ENCODE measurements at places on chromosomes 7 and 10.

DNA sequence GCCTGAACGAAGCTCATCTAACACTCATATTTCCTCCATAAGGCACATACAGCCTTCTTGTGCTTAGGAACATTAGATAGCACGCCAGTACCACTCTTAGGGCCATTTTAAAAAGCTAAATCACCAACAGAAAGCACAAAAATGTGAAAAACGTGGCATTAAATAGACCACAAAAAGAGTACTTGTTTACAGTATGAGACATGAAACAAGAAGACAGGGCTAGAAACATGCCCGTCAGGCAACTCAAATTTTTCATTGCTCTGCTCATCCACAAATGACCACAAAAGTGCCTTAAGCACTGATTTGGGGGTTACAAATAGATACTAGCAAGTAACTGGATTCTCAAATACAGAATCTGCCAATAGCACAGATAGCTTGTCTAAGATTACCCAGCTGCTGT is 67.8 kb downstream of the ELMO1 start:
- no peak for DNase-seq

DNA sequence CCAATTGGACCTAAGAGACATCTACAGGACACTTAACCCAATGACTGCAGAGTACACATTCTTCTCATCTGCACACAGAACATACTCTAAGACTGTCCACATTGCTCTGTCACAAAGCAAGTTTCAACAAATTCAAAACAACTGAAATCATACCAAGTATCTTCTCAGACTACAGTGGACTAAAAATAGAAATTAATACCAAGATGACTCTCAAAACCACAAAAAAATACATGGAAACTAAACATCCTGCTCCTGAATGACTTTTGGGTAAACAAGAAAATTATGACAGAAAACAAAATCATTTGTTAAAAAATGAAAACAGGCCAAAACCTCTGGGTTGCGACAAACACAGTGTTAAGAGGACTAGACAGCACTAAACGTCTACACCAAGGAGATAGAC is 24.5 kb downstream of the SNX13 start:
- no peak for DNase-seq

DNA sequence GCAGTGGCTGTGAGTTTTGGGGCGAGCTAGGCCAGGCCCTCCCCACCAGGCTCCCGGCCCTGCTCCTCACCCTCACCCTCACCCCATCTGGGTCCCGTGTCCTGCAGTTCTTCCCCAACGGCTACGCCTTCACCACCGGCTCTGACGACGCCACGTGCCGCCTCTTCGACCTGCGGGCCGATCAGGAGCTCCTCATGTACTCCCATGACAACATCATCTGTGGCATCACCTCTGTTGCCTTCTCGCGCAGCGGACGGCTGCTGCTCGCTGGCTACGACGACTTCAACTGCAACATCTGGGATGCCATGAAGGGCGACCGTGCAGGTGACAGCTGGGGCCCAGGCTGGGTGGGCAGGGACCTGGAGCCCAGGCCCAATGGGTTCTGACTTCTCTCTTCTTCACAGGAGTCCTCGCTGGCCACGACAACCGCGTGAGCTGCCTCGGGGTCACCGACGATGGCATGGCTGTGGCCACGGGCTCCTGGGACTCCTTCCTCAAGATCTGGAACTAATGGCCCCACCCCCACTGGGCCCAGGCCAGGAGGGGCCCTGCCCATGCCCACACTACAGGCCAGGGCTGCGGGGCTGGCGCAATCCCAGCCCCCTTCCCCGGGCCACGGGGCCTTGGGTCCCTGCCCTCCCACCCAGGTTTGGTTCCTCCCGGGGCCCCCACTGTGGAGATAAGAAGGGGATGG is 4.9 kb downstream of the GNB2 start:
- DNase-seq = no peak

DNA sequence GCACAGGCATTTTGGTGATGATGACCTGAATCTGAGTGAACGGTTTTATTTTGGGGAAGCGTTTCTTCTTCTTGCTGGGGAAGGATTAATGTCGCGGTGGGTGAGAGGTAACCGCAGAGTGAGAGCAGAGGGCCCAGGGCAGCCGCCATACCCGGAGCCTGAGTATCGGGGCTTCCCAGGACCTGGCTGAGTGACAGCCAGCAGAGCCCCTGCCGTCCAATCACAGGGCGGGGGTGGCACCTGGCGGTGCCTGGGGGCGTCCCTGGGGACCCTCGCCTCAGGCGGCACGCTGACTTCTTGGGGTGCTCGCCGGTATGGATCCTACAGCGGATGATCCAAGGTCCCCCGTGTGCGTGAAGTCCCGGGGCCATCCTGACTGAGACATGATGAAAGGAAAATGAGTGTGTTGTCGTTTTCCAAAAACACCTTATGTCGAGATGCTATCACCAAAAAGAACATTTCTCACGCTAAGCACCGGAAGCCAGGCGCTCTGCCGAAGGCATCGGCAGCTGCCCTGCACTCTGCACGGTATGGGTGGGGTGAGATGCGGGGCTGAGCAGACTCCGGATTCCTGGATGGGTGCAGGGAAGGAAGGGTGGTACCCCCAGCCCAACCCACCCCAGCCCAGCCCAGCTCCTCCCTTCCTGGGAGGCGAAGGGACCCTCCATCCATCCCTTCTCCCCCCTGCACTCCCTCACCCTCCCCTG is 227.9 kb upstream of the SHH start:
- DNase-seq = no peak

- no peak for DNase-seq
Observed at GRCh38 chr10:125708971-125709503, 10.5 kb upstream of the EDRF1 start.

DNA sequence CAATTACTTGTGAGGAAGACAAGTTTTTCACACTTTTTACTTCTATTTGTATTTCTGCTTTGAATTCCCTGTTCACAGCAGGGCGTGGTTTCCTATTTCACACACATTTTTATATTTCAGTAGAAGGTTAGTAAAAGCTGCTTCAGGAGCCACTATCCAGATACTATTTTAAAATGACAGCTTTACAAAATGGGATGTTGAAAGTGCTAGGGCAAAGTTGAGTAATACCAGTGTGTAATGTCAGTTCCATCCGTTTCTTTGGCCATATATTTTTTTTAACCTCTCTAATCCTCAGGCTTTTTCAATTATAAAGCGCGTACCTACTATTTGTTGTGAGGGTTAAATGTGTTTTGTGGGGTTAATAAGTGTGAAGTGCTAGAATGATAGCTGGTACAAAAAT is 276.6 kb downstream of the GPR158 start:
- DNase-seq = no peak

DNA sequence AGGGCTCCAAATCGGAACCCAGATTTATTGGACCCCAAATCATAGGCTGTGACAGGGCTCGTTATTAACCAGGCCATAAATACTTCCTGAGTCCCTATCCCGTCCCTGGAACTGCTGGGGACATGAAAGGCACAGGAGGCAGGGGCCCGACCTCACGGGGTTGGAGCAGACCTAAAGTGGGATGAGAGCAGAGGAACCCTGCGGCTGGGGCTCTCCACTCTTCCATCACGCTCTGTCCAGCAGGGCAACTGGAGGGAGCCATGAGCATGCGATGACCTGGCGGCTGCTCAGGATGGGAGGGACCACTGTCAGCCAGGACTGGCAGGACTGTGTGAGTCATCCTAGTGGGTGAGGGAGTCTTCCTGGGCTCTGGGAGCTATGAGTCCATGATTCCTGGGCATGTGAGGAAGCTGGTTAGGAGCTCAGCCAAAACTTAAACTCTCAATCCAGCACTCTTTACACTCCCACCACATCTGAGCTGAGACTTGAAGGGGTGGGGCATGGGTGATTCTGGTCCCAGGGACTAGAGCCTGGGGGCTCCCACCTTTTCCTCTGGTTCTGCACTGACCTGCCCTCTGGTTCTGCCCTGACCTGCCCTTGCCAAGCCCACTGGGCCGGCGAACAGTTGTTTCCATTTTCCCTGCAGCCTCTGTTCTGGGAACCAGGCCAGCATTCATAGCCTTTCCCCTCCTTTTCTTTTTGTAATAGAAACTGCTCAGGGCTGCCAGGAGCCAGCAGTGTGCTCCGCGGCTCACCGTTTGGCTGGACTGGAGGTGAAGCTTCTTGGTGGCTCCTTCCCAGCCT is 47.1 kb downstream of the SYPL1 start:
- no peak for DNase-seq

DNA sequence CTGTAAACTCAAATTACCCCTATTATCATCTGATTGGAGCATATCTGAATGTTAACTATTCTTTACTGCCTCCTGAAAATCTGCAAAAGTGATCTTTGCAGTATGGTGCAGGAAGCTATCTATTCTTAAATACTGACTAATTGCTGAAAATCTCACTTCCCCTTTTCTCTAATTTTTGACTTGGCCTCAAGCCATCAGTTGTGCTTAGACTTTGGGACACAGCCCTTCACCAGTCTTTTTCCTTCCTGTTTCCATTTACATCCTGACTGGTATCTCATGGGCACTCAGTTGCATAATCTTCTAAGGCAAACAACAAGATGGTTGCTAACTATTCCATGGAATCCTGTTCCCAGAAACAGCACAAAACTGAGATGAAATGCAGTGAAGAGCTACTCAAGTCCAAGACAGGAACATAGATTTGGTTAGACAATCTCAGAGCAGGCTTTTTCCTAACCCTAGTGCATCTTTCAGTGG is 228.5 kb downstream of the SORCS1 start:
- no peak for DNase-seq
